Activated CD8-positive, alpha-beta T cell treated with anti-CD3 and anti-CD28 coated beads for 36 hours (primary cell): ENCODE measurements at places on chromosomes 1 and 21.
A peak's percentile ranks its signal among the peaks of the same experiment; 100 is the strongest.

- H3K27me3 ChIP-seq = no peaks in the 10 kb centered on the region
- peaks cover 7% of the 10 kb centered on the region for H3K4me1 ChIP-seq
- H3K27ac ChIP-seq = no peak overlapping the region
- DNase-seq = no peak
- H3K4me3 ChIP-seq = no peak overlapping the region
Observed at GRCh38 chr1:112866151-112866550, 89.8 kb downstream of the SLC16A1 start.

DNA sequence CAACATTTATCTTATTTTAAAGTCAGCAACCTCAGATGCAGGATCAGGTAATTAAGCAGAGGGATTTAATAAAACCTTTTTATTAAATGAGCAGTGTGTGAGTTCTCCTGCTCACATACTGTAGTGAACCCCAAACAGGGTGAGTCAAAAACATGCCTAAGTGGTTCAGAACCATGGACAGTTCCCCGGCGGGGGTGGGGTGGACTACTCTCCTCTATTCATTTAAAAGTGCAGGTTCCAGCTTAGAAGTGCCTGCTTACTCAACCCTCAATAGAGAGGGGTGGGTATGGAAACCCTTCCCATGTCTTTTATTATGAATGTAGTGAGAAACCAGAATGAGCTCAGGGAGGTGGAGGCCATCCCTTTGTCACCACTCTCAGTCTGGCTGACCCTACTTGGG, 397.9 kb downstream of the HHAT start:
- no peaks in the 10 kb centered on the region for H3K36me3 ChIP-seq
- no peaks in the 10 kb centered on the region for H3K4me1 ChIP-seq
- no peak overlapping the region for H3K4me3 ChIP-seq
- peaks cover 2% of the 10 kb centered on the region for H3K27me3 ChIP-seq

DNA sequence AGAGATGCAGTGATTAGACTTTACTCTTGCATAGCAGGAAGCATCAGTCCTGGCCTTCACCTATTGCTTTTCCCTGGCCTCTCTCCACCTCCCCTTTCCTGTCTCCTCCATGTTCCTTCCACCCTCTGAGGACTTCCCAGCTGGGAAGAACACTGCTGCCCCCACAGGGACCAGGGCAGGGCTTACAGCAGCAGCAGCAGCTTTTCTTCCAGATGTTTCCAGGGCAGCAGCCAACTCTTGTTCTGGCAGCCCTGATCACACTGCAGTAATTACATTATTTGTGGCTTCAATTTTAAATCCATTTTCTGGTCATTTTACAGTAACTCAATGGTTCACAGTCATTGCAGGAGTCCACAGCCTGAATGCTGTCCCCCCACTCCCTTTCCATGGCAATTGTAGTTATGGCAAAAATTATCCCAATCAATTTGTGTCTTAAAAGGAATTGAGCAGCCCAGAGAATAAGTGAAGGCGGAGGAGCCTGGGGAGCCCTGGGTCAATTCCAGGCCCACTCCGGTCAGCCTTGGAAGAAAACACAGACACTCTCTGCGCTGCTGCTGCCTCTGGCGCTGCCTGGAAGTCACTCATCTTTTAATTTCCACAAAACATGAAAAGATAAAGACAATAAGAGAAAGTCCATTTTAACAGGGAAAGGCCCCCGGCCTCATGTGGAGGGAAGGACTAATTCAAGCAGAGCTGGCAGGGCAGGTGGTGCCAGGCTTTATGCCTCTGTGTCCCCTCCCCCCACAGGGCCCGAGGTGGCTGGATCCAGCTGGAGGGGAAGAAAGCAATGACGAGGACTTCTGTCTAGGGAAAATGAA, 148.6 kb downstream of the GRIK3 start:
- H3K4me3 ChIP-seq = no peak overlapping the region
- H3K27ac ChIP-seq = no peak overlapping the region
- no peaks in the 10 kb centered on the region for H3K36me3 ChIP-seq
- H3K27me3 ChIP-seq = peaks cover 8% of the 10 kb centered on the region
- no peaks in the 10 kb centered on the region for H3K4me1 ChIP-seq

DNA sequence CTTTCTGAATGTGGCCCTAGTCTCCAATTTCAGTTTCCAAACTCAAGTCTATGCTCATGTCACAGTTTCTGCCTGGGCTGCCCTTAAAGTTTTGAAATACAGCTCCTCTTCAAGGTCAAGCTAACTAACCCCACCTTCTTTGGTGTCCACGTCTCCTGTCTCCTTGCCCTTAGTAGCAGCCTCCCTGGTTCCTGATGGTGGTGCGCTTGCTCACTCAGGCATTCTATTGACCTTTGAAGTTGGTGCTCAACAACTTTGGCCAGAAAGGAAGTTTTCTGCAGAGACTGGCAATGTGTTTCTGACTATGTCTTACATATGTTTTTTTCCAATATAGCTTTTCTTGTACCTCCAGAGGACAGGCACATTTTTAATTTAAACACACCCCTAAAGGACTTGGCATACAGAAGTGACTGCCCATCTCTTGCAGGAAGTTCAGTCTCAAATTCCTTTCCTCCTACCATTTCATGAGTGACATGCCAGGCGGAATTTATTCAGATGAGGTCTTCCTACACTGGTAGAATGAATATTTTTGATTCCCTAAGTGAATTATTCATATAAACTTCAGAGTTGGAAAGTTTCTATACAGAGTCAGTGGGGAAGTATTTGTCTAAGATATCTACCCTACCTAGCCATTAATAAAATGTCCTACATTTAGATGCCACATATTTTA, 364.3 kb upstream of the USP24 start:
- no peak for DNase-seq
- H3K27ac ChIP-seq = no peak overlapping the region
- no peaks in the 10 kb centered on the region for H3K36me3 ChIP-seq
- H3K27me3 ChIP-seq = peaks cover 2% of the 10 kb centered on the region

DNA sequence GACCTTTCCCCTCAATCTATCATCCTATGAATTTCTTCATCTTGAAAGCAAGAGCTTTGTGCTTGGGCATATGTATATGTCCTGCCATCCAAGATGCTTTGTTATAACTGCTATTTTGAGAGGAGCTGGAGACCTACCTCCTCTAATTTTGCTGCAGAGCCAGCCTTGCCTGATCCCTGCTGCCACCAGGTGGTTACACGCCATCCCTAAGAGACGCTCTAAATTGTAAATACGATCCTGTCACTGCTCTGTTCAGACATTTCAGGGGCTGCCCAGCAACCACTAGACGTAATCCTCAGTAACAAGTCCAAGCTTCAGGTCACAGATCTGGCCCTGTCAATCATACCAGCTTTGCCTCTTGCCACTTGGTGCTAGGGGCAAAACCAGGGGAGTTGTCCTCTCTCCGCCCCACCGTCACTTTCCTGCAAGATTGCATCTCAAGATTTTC, 32.9 kb downstream of the GPA33 start:
- H3K4me1 ChIP-seq = peaks cover 7% of the 10 kb centered on the region
- H3K36me3 ChIP-seq = no peaks in the 10 kb centered on the region
- H3K4me3 ChIP-seq = no peak overlapping the region
- H3K27ac ChIP-seq = no peak overlapping the region
- H3K27me3 ChIP-seq = no peaks in the 10 kb centered on the region
- DNase-seq = peak; percentile 77

DNA sequence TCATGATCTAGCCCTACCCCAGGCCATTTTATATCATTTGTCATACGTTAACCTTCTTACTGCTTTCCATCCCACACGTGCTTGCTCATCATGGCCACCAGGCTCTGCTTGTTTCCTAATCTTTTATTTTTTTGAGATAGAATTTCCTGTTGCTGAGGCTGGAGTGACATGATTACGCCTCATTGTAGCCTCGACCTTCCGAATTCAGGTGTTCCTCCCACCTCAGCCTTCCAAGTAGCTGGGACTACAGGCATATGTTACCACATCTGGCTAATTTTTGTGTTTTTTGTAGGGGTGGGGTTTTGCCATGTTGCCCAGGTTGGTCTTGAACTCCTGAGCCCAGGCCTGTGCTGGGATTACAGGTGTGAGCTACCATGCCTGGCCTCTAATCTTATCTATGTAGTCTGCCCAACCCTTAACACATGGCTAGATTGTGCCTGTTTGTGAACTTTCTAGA, 3.3 kb downstream of the UAP1 start:
- peaks cover 25% of the 10 kb centered on the region for H3K36me3 ChIP-seq
- H3K4me3 ChIP-seq = peak overlapping the region; percentile 4
- peaks cover 44% of the 10 kb centered on the region for H3K4me1 ChIP-seq
- peak overlapping the region; percentile 35 for H3K27ac ChIP-seq
- no peaks in the 10 kb centered on the region for H3K27me3 ChIP-seq
- DNase-seq = peak; percentile 18

DNA sequence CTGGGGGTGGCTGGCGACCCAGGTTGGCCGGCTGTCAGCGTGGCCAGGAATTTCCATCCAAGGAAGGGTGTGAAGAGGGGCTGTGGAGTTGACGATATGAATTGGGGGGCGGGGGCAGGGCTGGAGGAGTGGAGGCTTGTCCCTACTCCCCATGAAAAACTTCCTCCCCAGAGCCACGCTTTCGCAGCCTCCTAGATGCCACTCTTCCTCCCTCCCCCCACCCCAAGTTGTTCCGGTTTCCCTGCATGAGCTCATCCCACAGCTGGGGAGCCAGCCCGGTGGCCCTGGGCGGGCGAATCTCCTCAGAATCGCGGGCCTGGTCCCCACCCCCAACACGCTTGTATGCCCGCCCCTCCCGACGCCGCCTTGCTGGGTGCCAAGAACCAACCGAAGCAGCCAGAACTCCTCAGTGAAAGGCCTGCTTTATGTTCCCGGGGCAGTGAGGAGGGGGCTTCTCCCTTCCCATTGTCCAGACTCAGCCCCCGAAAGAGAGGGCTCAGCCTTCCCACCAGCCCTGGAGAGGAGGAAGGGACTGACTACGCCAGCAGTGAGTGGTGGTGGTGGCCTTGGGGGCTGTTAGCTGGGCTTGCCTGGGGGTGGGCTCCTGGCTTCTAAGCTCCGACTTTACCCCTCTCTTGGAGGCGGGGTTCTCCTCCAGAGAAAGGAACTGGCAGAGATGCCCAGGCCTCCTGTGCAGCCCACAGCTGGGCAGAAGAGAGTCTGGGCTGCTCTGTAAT, 1.8 kb upstream of the CSMD2 start:
- peaks cover 8% of the 10 kb centered on the region for H3K4me1 ChIP-seq
- no peak for DNase-seq
- no peak overlapping the region for H3K4me3 ChIP-seq
- H3K27ac ChIP-seq = no peak overlapping the region

GRCh38 chr21:44530903-44531605, 8.9 kb downstream of the KRTAP10-1 start:
- H3K4me3 ChIP-seq = no peak overlapping the region
- no peak for DNase-seq
- H3K4me1 ChIP-seq = no peaks in the 10 kb centered on the region
- H3K36me3 ChIP-seq = no peaks in the 10 kb centered on the region

GRCh38 chr1:64470665-64471217, 812 bp downstream of the CACHD1 start:
- peaks cover 12% of the 10 kb centered on the region for H3K4me1 ChIP-seq
- peak overlapping the region; percentile 90 for H3K4me3 ChIP-seq
- peaks cover 31% of the 10 kb centered on the region for H3K27me3 ChIP-seq

- no peak overlapping the region for H3K4me3 ChIP-seq
- no peak for DNase-seq
- peaks cover 51% of the 10 kb centered on the region for H3K4me1 ChIP-seq
- no peaks in the 10 kb centered on the region for H3K27me3 ChIP-seq
Observed at GRCh38 chr1:115065021-115065420, 24.3 kb downstream of the TSPAN2 start.

GRCh38 chr1:59316497-59317128, 19.7 kb downstream of the FGGY start:
- H3K27me3 ChIP-seq = no peaks in the 10 kb centered on the region
- H3K4me1 ChIP-seq = peaks cover 30% of the 10 kb centered on the region
- peaks cover 2% of the 10 kb centered on the region for H3K36me3 ChIP-seq
- peak; percentile 20 for DNase-seq
- H3K27ac ChIP-seq = peak overlapping the region; percentile 14

GRCh38 chr1:75908717-75909152, 23.5 kb downstream of the ASB17 start:
- no peaks in the 10 kb centered on the region for H3K36me3 ChIP-seq
- H3K27me3 ChIP-seq = peaks cover 2% of the 10 kb centered on the region
- no peak overlapping the region for H3K27ac ChIP-seq
- no peaks in the 10 kb centered on the region for H3K4me1 ChIP-seq

- H3K36me3 ChIP-seq = peaks cover 9% of the 10 kb centered on the region
- H3K27ac ChIP-seq = no peak overlapping the region
- no peaks in the 10 kb centered on the region for H3K27me3 ChIP-seq
- peaks cover 14% of the 10 kb centered on the region for H3K4me1 ChIP-seq
- no peak for DNase-seq
- H3K4me3 ChIP-seq = no peak overlapping the region
Observed at GRCh38 chr1:247966532-247967204, 1.6 kb downstream of the OR2AK2 start.

DNA sequence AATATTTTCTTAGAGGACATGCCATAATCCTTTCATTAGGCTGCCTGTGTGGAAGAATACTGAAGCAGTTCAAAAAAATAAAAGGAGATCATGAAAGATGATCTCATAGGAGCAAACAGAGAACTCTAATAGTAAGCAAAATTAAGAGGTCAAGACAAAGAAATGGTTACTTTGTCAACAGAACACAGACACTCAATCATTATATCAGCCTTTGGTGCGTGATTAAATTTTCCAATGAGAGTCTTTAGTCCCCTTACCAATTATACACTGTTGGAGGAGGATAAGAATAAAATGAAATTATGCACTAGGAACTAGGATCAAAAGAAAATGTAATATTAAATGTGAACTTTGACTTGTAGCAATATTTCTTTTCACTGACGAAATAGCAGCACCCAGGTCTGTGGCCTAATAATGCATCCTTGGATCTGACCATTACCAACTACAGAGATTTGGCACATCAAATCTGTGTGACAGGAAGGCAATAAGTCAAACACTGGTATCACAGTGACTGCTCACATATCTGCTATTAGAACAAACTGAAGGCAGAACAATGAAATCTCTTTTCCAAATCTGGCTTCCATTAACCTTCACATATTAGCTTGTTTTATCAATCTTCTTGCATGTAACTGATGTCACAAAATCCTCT, 1812.9 kb downstream of the PLA2G4A start:
- H3K27me3 ChIP-seq = no peaks in the 10 kb centered on the region
- no peak overlapping the region for H3K4me3 ChIP-seq
- no peak for DNase-seq
- no peak overlapping the region for H3K27ac ChIP-seq
- H3K36me3 ChIP-seq = no peaks in the 10 kb centered on the region

- H3K27ac ChIP-seq = no peak overlapping the region
- no peak overlapping the region for H3K4me3 ChIP-seq
- DNase-seq = no peak
- H3K36me3 ChIP-seq = no peaks in the 10 kb centered on the region
- no peaks in the 10 kb centered on the region for H3K4me1 ChIP-seq
Observed at GRCh38 chr1:42167611-42168390, 3.3 kb upstream of the GUCA2A start.
